ENCODE measurements at places on chromosomes 12 and 14.

DNA sequence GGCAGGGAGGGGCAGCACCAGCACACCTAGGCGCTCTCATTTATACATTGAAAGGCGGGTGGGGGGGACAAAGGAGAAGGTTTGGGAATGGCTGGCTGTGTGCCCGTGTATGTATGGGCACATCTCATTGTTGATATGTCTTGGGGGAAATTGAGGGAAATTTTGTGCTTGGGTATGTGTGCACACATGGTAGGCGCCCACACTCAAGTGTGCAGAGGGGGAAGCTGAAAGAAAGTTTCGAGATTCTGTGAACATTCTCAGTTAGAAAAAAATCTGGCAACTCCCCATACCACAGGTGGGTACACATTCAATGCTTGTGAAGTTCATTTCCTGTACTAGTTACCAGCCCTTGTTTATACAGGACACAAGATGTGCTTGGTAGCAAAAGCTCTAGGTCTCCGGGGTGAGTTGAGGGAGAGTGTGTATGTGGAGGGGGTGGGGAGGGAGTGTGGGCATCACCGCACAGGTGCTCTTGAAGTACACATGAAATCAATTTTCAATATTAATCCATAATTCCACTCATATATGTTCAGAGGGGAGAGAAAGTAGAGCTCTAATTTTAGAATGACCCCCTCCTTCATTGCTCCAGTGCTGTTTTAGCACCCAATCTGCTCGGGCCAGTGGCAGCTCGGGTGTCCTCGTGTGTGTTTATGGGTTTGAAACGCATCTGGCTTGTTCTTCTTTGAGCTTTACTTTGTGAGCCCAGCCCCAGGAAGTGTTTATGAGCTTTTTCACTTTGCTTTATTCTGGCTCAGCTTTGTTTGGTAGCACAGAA lies 286.0 kb downstream of the ZFP36L1 start:
- no peak for DNase-seq

DNA sequence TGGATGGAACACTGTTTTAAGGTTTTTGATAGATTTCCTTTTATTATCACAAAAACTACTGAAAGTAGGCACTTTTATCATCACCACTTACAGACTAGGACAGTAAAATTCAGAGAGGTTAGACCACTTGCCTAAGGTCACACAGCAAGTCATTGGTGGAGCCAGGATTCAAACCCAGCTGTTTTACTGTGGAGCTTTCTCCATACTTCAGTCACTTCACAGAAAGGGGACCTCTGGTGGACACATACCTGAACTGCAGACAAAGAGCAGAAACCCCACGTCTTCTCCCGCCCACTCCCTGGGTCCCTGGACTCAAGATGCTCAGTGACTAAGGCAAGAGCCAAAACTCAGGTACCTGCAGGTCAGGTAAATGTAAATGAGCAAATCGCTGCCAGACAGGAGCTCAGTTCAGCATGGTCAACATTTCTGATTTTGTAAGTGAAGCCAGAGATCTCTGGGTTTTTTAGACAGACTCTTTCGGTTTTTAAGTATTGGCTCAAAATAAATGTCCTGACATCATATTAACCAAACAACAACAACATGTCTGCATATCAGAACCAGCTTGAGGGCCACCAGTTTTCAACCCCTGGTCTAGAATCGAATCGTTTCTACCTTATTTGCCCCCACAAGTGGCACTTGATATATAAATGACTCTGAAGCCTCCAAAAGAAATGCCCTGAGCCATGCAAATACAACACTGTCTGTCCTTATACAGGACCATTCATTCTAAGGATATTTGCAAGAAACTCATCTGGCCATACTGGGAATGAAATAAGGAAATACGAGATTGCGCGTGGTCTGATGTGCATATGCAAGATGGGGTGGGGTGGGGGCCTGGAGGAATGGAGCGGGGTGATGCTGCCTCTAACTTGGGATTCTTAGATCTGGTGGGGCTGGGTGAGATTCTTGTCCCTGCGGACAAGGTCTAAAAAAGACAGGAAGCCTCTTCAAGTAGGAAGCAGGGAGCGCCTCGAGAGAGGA lies 110.9 kb downstream of the KSR2 start:
- no peak for DNase-seq

DNA sequence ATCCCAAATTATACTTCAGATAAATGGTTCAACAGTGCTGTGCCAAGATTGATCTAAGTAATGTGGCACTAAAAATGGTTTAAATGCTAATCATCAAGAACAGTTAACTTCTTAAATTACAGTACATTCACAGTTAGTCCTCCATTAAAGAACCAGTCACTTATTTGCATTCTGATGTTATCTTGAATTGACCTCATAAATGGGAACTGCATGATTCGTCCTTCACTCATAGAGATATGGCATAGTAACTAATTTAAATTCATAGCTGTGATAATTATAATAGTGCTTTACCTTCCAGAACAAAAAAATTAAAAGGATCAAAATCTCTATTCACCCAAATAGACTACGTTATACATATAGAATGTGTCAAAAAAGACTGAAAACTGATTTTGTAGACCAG lies 61.1 kb downstream of the COCH start:
- DNase-seq = no peak

DNA sequence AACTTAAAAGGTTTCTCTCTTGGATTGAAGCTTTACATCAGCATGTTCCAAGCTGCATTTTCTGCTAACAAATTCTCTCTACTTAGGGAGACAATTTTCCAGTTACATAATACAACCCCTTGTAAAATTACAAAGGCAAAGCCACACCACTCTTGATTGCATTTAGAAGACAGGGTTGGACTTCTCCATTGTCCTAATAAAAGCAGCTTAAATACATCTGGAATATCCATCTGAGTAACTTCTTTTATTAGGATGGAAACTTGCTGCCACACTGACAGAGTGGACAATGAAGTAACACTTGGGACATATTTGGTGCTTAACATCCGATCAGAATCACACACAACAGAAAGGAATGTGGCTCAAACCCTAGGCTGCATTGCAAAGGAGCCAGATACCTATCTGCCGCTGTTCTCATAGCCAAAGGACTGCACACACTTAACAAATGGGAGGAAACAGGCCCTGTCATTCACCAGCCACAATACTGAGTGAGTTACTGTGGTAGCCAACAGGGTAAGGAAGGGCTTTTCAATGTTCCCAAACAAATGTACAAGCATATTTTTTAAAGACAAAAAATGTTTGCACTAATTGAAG lies 157.2 kb downstream of the PAX9 start:
- DNase-seq = no peak

- no peak for DNase-seq
Measured at GRCh38 chr12:13208533-13209435, 12.3 kb downstream of the EMP1 start.

- DNase-seq = no peak
Measured at GRCh38 chr12:115004470-115005146, 320.6 kb upstream of the TBX3 start.

- DNase-seq = no peak
Measured at GRCh38 chr14:55274751-55275150, 3.5 kb downstream of the FBXO34 start.

DNA sequence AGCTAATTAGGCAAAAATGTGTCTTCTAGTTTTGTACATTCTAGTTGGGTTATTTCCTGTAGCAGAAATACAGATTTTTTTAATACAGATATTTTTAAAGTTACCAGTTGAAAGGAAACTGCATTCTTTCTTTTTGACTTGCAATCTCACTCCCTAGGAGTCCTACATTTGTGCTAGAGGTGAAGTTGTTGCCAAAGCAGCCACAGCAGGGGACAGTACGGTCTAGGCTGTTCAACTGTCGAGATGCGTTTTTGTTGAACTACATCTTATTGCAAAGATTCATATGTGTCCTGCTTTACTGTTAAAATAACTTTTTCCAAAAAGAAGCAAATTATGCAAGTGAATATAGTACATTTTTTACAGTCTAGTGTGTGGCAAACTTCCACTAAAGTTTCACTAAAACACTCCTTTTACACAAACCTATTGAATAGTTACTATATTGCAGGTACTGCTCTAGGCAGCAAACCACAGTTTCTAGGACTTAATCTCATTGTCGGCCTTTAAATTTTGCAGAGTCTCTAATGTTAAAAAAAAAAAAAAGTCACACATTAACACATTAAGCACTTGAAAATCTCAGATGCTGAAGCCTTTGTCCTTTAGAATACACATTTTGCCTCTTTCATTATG lies 30.2 kb upstream of the SRGAP1 start:
- no peak for DNase-seq

DNA sequence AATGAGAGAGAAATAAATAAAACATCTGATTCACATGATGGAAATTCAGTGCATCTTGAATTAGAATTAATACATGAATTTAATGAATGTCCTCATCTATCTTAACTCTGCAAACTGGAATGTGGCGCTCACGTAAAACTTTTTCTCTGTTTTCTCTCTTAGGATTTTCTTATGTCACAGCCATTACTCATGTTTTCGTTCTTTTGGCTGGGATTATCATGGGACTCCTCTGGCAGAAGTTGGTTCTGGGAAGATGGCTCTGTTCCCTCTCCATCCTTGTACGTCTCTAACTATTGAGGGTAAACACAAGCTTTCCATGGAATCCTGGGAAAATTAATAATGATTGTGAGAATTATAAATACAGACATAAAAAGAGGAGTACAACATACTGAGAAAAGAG lies 5.0 kb downstream of the CLEC12B start:
- DNase-seq = no peak

GRCh38 chr14:100056964-100057795 lies 8.0 kb upstream of the EVL start:
- no peak for DNase-seq

- DNase-seq = no peak
Measured at GRCh38 chr12:60391791-60392190, 796.0 kb downstream of the SLC16A7 start.

DNA sequence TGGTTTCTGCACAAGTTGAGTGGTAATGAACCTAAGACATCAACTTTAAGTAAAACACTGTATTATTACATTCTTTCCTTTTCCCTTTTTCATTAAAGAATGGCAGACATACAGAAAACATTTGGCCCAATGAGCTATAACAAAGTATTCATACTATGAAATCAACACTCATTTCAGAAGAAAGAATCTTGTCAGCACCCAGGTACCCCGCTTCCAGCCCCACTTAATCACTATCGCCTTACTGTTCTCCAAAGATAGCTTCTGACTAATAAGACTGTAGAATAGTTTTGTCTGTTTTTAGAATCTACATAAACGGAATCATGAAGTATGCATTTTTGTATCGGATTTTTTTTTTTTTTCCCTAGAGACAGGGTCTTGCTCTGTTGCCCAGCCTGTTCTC lies 9.5 kb downstream of the CNTN1 start:
- DNase-seq = no peak

GRCh38 chr14:32710231-32710671 lies 228.4 kb upstream of the NPAS3 start:
- DNase-seq = no peak

DNA sequence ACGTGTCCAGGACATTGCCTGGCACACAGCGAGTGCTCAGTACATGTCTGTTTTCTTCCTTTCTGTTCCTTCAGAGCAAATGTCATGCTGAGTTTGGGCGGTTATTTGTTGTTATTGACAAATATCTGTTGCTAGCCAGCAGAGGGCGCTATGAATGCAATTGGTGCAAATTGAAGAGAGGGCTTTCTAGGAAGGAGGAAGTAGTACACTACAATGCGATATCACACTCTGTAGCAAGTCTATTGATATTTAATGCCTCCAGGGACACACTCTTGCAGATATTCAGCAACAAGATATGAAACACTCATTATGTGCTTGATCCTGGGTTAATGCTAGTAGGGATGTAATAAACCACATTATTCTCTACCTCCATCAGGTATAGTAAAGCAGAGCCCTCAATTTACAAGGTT lies 267.3 kb upstream of the SRRM4 start:
- DNase-seq = no peak

GRCh38 chr14:105117257-105117646 lies 51.3 kb downstream of the JAG2 start:
- no peak for DNase-seq

GRCh38 chr14:93804654-93805053 lies 16.4 kb upstream of the PRIMA1 start:
- DNase-seq = no peak

- no peak for DNase-seq
Measured at GRCh38 chr14:83058068-83058467, 1524.4 kb upstream of the SEL1L start.

- no peak for DNase-seq
Measured at GRCh38 chr12:2681450-2682205, 113.1 kb upstream of the FKBP4 start.

- DNase-seq = no peak
Measured at GRCh38 chr12:30095511-30095910, 311.8 kb upstream of the TMTC1 start.

DNA sequence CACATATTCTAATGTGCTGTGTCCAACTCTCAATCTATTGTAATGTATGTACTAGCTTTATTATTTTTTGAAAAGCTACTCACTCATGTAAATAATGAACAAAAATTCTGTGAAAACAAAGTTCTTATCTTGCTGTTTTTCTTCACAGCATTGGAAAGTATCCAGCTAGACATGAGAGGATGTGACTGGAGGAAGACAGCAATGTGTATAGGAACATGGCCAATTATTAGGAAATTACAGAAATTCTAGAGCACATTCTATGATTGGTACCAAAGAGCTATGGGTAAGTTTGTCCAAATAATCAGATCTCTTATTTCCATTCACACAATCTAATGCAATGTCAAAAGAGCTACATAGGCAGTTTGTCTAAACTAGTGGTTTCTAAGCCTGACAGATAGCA lies 1100.2 kb downstream of the FSCB start:
- DNase-seq = no peak

GRCh38 chr14:69363055-69363454 lies 35.0 kb downstream of the ERH start:
- DNase-seq = no peak

DNA sequence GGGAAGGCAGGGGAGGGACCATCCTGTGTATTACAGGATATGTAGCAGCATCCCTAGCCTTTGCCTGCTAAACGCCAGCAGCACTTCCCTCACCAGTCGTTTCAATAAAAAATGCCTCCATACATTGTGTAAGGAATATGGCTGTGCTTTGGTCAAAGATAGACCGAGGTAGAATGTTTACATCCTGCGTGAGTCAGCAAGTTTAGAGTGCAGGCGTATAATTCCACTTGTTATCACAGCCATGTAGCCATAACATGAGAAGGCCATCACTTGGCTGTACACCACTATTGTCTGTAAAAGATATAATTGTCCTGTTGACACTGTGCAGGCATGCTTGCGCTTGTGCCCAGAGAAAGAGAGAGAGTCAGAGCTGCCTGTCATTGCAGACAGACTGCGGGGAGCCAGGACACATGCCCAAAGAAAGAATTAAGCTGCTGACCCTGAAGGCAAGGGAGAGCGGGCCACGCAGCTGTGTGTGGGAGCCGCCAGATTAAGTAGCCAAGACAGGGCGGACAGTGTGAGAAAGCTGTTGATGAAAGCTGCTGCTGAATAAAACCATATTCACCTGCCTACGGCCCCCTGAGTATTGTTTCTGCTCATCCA lies 68.4 kb downstream of the CRACR2A start:
- no peak for DNase-seq

DNA sequence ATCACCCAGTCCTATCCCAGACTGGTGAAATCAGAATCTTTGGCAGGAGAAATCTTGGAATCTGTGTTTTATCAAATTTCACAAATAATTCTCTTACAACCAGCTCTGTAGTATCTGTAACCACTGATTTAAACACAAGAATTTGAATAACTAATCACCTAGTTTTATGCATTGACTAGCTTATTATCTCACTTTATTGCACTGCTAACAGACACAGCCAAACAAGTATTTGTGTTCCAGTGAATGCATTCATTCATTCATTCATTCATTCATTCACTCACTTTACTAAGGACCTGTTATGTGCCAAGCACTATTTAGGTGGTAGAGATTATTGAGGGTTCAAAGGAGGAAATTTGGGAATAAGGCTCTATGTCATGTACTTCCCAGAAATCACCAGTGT lies 16.2 kb downstream of the LRRC74A start:
- DNase-seq = no peak

- no peak for DNase-seq
Measured at GRCh38 chr12:101165319-101165718, 44.7 kb downstream of the SLC5A8 start.

Measured in stimulated activated CD8-positive, alpha-beta memory T cell treated with anti-CD3 and anti-CD28 coated beads, Interleukin-4, amount 100 ng/mL, for 1 hour (primary cell).